Fibroblast of skin of right quadriceps (primary cell): ENCODE measurements at places on chromosomes 2 and 18.

- no peak for DNase-seq
Measured at GRCh38 chr2:74653589-74653984, 460 bp upstream of the SEMA4F start.

- DNase-seq: no peak
Measured at GRCh38 chr2:8543060-8543382, 138.8 kb upstream of the ID2 start.

DNA sequence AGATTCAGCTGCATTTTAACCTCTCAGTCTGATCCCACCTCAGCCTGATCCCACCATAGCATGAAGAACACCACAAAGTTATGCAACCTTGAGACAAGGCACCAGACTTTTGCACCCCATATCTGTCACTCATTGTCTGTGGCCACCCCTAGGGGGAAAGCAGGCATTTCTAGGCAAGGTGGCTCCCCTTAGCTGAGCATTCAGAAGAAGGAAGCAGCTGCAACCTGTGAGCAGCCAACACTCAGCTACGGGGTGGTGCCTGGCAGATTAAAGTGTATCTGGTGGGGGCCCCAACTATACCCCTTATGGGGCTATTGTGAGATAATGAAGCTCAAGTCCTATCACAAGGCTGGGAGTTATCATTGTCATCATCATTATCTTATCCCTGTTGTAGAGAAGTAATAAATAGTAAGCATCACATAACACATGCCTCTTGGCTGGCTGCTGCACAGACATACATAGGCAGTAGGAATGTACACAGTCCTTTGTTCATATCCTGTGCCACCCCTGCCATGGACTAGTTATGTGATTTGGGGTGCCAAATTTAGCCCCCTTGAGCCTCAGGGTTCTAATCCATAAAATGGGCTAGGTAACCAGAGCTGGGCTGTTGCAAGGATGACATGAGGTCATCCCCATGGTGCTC lies 20.6 kb upstream of the TMEM163 start:
- no peak for DNase-seq

GRCh38 chr2:234422273-234422732 lies 74.6 kb downstream of the ARL4C start:
- peak; percentile 92 for DNase-seq

- DNase-seq: no peak
Measured at GRCh38 chr2:16821692-16822091, 156.1 kb upstream of the CYRIA start.

DNA sequence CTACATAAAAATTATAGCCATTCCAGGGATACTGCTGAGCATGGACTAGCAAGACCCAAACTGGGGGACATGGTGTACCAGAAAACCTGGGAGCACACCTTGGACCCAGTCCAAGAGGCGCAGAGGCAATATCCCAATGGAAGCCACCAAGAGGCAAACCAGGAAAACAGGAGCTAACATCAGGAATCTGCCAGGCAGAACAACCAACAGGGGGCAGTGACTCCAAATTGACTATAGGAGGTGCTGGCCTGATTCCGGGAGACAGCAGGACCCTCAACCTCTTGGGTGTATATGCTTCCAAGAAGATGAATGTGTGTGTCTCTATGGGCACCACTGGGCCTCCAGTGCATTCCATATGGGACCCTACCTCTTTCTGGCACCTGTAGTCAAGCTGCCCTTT lies 172.7 kb upstream of the ARL4C start:
- no peak for DNase-seq

- DNase-seq: no peak
Measured at GRCh38 chr2:156562124-156562523, 125.9 kb downstream of the GPD2 start.

DNA sequence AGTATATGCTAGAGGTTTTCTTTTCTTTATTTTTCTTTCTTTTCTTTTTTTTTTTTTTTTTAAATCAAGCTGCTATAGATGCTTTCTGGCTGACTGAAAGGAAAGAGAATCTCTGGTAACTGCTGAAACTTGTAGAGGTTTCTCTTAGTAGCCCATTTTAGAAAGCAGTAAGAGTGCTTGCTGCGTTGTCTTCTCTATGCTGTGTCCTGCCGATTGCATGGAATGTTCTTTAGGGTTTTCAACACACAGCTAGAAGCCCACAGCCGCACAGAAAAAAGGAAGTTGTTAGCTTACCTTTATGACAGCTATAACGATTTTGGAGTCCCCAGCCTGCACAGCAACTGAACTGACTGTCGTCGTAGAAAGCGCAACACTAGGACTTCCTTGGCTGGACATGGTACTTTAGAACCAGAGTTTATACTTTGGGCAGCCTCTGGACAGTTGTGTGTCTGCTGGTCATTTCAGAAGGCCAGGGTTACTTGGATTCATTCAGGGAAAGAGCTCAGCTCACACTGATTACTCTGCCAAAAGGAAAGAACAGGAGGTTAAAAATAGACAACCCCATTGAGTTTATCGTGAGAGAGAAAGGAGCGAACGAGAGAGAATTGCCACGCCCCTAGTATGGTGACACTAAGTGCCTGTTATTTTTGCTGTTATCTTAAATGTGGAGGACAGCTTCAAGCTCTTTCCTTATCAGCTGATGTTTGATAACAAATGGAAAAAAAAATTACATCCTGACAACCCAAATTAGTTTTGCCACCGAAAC lies at the start of gene CCDC141:
TSS of gene CCDC141 (minus strand) at position 592 of the 766 bp plus-strand sequence. CDS start at position 396, 196 bp downstream.
- DNase-seq: no peak

- peak; percentile 69 for DNase-seq
Measured at GRCh38 chr2:40346535-40347354, 105.1 kb downstream of the SLC8A1 start.

DNA sequence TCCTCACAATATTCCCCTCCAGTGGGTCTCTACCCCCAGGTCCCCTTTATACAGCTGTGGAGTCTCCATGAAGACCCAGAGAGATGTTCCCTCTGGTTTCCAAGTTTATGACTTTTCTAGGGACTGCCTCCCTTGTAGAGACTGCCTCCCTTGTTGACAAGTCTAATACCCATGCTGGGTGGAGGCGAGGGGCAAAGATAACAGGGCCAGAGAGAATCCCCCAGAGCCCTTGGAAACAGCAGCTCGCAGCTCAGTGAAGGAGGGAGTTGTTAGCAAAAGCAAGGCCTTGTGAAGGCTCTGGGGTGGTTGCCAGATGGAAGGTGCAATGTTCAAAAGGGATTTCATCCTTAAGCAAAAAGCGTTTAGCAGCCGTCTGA lies 75.0 kb upstream of the GATA6 start:
- DNase-seq: no peak

- no peak for DNase-seq
Measured at GRCh38 chr2:96817882-96818281, 1.8 kb downstream of the CNNM3 start.

DNA sequence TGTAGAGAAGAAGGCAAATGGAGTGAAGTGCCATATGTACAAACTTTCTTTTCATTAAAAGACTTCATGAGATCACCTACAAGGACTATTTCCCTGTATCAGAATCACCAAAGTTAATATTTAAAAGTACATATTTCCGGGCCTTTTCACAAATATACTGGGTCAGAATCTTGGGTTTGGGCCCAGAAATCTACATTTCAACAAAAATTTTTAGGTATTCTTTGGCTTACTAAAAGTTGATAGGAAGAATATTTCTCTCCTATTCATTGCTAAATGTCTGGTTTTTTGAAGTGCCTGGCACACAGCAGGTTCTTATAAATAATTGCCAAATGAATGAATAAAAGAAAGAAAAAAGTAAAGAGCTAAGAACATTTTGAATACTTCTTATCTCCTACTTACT lies 843.8 kb upstream of the ACVR2A start:
- no peak for DNase-seq

GRCh38 chr2:173978447-173978846 lies 13.3 kb upstream of the SP3 start:
- DNase-seq: no peak

- DNase-seq: no peak
Measured at GRCh38 chr2:159738509-159739390, 26.4 kb downstream of the MARCHF7 start.

- DNase-seq: no peak
Measured at GRCh38 chr2:86330001-86330400, 7.4 kb downstream of the REEP1 start.

DNA sequence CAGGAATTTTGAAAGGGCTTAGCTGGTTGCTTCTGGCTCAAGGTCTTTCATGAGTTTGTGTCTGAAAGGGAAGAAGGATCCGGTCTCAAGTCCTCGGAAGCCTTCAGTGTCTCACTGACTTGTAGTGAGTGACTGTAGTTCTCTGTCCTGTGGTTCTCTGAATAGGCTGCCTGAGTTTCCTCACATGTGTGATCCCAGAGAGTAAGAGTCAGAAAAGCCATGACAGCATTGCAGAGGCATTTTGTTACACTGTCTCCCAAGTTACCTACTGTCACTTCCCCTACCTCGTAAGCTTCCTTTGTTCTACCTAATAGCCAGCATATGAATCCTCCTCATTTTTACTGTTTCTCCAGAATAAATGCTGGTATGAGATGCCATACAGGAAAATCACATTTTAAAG lies 709.1 kb upstream of the CHAC2 start:
- DNase-seq: peak; percentile 13

- DNase-seq: peak; percentile 85
Measured at GRCh38 chr18:48621240-48621639, 82.4 kb downstream of the CTIF start.

DNA sequence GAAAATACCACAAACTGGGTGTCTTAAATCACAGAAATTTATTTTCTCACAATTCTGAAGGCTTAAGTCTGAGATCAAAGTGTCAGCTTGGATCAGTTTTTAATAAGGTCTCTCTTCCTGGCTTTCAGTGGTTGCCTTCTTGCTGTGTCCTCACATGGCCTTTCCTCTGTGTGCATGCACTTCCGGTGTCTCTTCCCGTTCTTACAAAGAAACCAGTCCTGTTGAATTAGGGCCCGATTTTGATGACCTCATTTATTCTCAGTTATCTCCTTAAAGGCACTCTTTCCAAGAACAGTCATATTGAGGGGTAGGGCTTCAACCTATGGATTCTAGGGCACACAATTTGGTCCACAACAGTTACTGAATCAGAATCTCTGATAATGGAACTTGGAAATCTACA lies 5.4 kb upstream of the XIRP2 start:
- DNase-seq: no peak

- DNase-seq: no peak
Measured at GRCh38 chr2:16100006-16100405, 159.7 kb downstream of the MYCN start.

DNA sequence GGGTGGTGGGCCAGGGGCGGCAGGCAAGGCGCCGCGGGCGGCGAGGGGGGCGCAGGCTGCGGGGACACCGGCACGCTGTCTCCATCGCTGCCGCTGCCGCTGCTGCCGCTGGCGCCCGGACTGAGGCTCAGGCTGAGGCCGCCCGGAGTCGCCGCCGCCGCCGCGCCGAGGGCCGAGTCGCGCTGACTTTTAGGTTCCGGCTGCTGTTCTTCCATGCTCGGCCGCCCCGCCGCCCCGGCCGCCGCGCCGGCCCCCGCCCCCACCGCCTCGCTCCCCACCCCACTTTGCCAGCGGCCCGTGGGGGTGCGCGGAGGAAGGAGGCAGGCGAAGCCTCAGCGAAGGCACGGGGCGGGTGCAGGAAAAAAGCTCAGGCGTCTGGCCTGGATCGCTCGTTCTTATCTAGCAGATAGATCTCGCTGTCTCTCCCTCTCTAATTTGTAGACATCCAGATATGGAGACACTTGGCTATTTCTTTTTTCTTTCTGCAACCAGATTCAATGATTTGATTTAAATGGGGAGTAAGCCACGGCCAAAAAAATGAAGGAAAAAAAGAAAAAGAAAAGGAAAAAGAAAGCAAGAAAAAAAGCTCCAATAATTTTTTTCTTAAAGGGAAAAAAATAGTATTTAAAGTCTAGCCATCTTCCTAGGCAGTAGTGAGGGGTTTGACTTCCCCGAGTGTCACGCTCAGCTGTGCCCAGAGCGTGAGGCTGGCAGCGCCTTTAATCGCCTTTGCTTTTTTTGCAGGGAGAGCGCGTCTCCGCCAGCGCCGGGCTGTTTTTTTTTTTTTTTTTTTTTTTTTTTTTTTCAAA lies at the start of gene EN1:
TSS of gene EN1 (minus strand) at position 696 of the 809 bp plus-strand sequence. CDS start at position 215, 481 bp downstream.
- DNase-seq: peak; percentile 73
